ENCODE measurements at places on chromosomes 3 and 15. TPM values are rescaled to one million over a fixed set of nuclear protein-coding genes. Genes with fewer than 3 reads are reported as not detected.

CACNA1D gene
- 12.7 TPM for total RNA-seq

RASL12 gene
- 16.1 TPM for total RNA-seq

GOLGA6L4 gene
- total RNA-seq, result 61.7 TPM

TMEM212 gene
- not detected for total RNA-seq

DNA sequence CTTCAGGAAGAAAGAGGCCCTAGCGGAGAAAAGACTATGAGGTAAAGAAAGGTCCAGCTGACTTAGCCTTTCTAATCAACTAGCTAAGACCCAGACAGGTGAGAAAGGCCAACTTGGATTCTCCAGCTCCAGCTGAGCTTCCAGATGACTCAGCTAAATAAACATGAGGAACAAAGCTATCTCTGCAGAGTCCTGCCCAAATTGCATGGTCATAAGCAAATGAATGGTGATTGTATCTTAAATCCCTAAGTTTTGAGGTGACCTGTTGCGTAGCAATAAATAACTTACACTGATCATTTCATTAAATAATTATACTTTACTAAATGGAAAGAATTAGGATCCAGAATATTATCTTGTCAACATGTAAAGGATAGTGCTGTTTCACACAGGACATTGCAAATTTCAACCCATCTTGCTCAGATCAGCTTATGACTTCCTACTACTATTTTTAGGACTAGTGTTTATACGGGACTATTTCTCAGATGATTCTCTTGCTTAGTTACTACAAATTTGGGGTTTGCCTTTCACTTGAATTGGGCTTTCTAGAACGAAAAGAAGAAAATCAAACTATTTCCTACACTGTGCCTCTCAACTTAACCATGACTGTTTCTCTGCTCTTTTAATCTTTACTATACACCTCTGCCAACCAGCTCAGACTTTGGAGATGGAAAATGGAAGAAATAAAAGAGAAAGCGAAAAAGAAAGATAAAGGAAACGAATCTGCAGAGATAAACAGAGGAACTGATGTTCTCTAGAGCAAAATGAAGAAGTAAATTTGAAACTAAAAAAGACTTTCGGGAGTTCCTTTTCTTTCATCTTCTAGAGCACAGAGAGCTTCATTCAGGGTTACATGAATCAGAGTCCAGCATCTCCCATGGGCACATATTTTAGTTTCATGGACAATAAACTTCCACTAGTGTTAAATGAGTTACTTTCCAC, 6.6 kb upstream of the ADGRG7 start:
- peaks cover 5% of the 10 kb centered on the region for H3K4me1 ChIP-seq
- no peaks in the 10 kb centered on the region for H3K27me3 ChIP-seq
- no peaks in the 10 kb centered on the region for H3K36me3 ChIP-seq
- peak overlapping the region; percentile 10 for H3K4me3 ChIP-seq
- no peak for DNase-seq

GRCh38 chr3:72113564-72113963, 328.6 kb upstream of the PROK2 start:
- DNase-seq, result no peak
- no peaks in the 10 kb centered on the region for H3K36me3 ChIP-seq
- H3K27me3 ChIP-seq, result no peaks in the 10 kb centered on the region
- no peaks in the 10 kb centered on the region for H3K4me1 ChIP-seq
- no peak overlapping the region for H3K27ac ChIP-seq

GRCh38 chr3:149688122-149688757, 30.4 kb upstream of the WWTR1 start:
- H3K36me3 ChIP-seq, result no peaks in the 10 kb centered on the region
- no peak for DNase-seq
- H3K27me3 ChIP-seq, result no peaks in the 10 kb centered on the region
- no peak overlapping the region for H3K27ac ChIP-seq
- no peaks in the 10 kb centered on the region for H3K4me1 ChIP-seq

- no peak for DNase-seq
- no peaks in the 10 kb centered on the region for H3K27me3 ChIP-seq
- peaks cover 27% of the 10 kb centered on the region for H3K4me1 ChIP-seq
- no peak overlapping the region for H3K4me3 ChIP-seq
- H3K27ac ChIP-seq, result peak overlapping the region; percentile 68
Measured at GRCh38 chr3:71031181-71031580, 552.3 kb downstream of the FOXP1 start.

DNA sequence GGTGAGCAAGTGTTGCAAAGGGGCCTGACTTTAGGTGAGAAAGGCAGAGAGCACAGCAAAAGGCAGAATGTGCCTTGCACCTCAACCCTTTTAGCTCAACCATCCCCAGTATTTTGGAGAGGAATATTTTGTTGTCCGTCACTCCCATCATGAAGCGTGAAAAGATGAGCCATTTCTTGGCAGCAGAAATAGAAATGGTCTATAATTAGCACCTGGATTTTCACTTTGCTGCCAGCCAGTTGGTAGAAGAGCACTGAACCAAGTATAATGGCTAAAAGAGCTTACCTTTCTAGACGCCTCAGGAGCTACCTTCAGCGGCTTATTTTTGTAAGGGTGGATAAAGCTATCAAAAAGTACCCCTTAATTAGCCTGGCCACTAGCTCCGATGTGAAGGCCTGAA, 406.7 kb downstream of the OCA2 start:
- no peak overlapping the region for H3K27ac ChIP-seq
- H3K4me1 ChIP-seq, result no peaks in the 10 kb centered on the region
- no peak for DNase-seq
- no peaks in the 10 kb centered on the region for H3K36me3 ChIP-seq
- H3K4me3 ChIP-seq, result no peak overlapping the region

DNA sequence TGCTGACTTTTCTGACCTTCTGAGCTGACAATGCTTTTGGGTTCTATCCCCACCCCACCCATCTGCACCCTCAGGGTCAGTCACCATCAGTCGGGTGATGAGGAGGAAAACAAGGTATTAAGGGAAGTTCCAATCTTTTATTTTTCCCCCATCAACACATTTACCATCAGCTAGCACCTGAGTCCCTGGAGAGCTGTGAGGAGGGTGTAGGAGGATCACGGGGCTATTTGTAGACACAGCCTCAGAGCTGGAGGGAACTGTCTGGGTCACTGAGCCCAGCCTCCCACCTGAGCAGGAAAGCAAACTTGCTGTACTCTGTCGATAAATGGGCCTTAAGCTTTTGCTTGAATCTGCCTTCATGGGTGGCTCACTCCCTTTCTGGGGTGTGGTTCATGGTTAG, 24.8 kb upstream of the ZFAND6 start:
- no peak overlapping the region for H3K4me3 ChIP-seq
- no peaks in the 10 kb centered on the region for H3K36me3 ChIP-seq
- no peaks in the 10 kb centered on the region for H3K27me3 ChIP-seq

- no peaks in the 10 kb centered on the region for H3K36me3 ChIP-seq
- H3K27ac ChIP-seq, result no peak overlapping the region
- peak; percentile 19 for DNase-seq
- H3K27me3 ChIP-seq, result peaks cover 18% of the 10 kb centered on the region
- no peak overlapping the region for H3K4me3 ChIP-seq
Measured at GRCh38 chr3:53938645-53939044, 47.0 kb upstream of the SELENOK start.

GRCh38 chr3:82128271-82128670, 366.8 kb upstream of the GBE1 start:
- no peaks in the 10 kb centered on the region for H3K36me3 ChIP-seq
- no peak overlapping the region for H3K4me3 ChIP-seq
- H3K27me3 ChIP-seq, result no peaks in the 10 kb centered on the region
- H3K4me1 ChIP-seq, result no peaks in the 10 kb centered on the region
- H3K27ac ChIP-seq, result no peak overlapping the region

All from transverse colon (tissue), 4 donors.